ENCODE measurements at places on chromosomes 3 and 15. TPM values are rescaled to one million over a fixed set of nuclear protein-coding genes. Genes with fewer than 3 reads are reported as not detected.

Gene C3orf22
- total RNA-seq: not detected

Gene IRAK2
- total RNA-seq: 6.6 TPM

Gene ATP11B
- total RNA-seq: 26.8 TPM

Gene HRH1
- 2.6 TPM for total RNA-seq

Gene LINGO1
- total RNA-seq: 1.0 TPM

Gene TNFAIP8L3
- total RNA-seq: 3.8 TPM

Gene TRH
- total RNA-seq: not detected

Gene SNRPN
- 307 TPM for total RNA-seq

DNA sequence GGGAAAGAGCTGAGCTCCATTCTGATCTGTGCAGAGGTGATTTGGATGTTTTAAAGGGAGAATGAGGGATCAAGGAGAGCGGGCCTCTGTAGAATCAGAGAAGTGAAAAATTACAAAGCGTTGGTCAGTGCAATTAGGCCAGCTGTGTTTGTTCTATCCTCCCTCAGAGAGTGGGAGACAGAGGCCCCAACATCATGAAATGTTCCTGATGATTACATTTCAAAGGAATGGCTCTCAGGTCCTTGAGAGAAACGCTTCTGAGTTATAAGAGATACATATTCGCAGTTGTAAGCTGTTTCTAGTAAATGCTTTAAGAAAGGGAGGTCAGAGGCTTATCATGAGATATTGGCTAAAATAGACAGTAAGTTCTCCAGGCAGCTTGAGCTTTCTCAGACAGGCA is 15.7 kb upstream of the CAND2 start:
- DNase-seq: no peak

- DNase-seq: no peak
These were observed 34.3 kb upstream of the APH1B start for GRCh38 chr15:63243101-63243500.

GRCh38 chr3:172595664-172596393 is 72.6 kb upstream of the TNFSF10 start:
- DNase-seq: peak; percentile 39

DNA sequence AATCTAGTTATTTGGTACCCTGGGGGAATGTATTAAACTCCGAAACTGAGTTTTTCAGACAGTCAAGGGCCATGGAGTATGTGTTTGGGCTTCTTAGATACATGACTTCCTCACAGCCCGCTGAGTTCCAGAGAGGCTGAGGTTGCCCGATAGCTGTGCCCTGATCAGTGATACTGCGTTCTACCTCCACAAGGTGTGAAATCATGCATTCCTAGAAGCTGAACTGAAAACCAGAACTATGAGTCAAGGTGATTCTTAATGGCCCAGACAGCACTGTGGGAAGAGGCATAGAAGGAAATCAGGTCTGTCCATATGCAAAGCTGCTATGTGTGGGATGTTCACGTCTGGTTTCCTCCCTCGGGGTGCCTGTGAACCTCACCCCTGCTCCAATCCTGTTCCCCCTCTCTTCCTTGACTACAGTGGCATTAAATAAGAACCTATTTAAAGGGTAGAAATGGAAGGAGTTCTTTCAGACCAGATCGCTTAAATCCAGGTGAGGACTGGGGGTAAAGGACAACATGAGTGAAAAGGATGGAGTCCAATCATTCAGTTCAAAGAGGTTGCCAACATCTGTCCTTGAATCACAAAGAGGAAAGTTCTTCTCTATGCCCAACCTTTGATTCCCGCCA is 74.3 kb downstream of the MYO1E start:
- DNase-seq: no peak

GRCh38 chr3:169241991-169242707 is 421.4 kb downstream of the MECOM start:
- peak; percentile 15 for DNase-seq

DNA sequence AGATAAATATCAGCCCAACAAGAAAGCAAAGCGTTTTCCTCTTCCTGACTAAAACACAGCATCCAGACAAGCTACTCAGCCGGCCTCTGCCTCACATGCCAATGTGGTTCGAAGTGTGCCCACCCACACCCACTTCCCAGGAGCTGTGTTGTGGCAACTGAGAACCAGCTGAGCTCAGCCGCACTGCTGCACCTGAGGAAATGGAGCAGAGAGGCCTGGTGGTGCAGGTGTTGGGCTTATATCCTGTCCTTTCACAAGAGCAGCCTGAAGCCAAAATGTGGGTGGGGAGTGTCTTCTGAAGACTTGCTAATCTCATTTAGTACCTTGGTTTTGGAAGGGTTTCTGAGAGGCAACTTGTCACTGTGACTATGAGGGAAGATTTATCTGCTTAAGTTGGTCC is 23.0 kb upstream of the RETNLB start:
- DNase-seq: no peak

- no peak for DNase-seq
These were observed 93.0 kb downstream of the SNRK start for GRCh38 chr3:43379343-43379742.

DNA sequence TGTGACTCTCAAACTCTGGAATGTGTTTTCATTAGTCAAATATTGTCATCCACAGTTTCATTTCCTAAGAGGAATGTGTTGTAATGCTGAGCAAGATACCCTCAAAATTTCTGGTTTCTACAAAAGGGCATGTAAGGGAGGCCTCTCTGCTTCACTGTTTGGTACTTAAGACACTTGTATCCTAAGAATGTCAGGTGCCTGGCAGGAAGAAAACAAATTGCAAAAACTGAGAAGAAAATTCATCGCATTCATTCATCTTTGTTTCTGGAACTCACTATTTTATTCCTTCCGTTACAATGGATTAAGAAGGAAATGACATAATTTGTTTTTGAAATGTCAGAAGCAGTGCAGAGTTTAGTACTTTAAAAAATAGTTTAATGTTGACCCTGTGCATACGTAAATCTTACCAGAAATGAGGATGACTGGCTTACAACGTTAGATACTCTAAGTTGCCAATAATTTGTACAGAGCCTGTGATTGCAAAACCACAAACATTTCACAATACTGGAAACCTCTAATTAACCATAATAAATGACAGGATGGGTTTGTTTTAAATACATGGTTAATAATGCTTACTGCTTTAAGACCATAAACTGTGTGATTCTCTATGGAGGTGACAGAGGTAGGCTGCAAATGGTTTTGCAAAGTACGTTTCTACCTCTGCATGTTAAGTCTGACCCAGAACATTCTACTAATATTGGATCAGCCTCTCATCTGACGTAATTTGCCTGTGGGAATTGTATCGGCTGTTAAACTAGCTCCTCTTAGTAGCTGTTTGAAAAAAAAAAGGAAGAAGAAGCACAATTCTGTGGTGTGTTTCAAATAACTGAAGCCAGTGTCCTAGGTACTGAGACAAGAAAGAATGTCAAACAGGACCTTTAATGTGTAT is 477.8 kb downstream of the RBMS3 start:
- DNase-seq: peak; percentile 20
